NCI-H1436 (cell line): ENCODE measurements at places on chromosomes 6 and 20.

DNA sequence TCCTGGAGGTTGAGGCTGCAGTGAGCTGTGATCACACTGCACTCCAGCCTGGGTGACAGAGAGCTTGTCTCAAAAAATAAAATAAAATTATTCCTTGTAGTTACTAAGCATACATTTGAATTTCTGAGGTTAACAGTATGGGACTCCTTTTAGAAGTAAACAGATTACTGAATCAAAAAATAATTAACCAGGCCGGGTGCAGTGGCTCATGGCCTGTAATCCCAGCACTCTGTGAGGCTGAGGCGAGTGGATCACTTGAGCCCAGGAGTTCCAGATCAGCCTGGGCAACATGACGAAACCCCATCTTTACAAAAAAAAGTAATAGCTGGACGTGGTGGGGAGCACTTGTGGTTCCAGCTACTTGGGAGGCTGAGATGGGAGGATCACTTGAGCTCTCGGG lies 22.1 kb upstream of the EEF1A1 start:
- DNase-seq: no peak

- DNase-seq: peak; percentile 15
Measured at GRCh38 chr20:53679597-53680309, 86.1 kb upstream of the ZNF217 start.

GRCh38 chr20:3461911-3462677 lies 8.7 kb upstream of the ATRN start:
- no peak for DNase-seq

GRCh38 chr6:33732817-33733708 lies 13.6 kb downstream of the IP6K3 start:
- no peak for DNase-seq

- DNase-seq: peak; percentile 23
Measured at GRCh38 chr6:20954315-20954714, 420.1 kb downstream of the CDKAL1 start.

DNA sequence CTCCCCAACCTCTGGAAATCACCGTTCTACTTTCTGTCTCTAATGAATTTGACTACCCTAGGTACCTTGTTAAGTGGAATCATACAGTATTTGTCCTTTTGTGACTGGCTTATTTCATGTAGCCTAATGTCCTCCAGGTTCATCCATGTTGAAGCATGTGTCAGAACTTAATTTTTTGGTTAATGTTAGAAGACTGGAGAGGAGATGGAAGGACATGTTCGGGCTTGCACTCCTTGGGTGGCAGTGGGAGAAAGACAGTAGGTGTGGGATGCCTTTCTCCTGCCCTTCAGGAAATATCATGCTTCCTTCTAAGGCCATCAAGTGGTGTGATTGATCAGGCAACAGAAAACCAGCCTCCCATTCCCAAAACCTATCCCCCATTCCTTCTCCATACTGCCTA lies 61.1 kb upstream of the RNF144B start:
- no peak for DNase-seq

- DNase-seq: no peak
Measured at GRCh38 chr20:22460231-22460630, 124.1 kb downstream of the FOXA2 start.

DNA sequence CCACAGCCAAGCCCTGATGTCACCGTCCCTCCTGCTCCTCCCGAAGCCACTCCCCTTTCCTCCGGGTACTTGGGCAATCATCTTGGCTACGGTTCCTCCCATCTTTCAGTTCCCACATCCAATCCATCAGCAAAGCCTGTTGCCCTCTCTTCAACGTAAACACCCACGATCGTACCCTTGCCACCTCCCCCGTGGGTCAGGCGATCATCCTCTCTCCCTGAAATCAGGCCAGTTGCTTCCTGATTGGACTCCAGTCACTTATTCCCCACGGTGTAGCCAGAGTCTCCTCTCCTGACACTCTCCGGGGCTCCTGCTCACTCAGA lies 44.5 kb downstream of the SULF2 start:
- DNase-seq: no peak

DNA sequence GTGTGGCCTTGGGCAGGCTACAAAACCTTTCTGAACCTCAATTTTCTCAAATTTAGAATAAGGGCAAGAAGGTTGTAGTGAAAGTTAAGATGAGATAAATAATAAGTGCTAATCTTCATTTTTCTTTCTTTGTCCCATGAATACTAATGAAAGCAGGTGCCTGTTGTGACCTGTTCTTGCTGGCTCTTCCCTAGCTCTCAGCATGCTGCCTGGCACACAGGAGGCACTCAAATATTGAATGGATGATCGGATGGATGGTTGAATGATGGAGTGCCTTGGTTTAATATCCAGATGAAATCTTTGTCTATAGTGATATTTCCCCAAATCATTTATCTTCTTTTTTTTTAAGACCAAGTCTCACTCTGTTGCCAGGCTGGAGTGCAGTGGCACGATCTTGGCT lies 15.0 kb downstream of the PBOV1 start:
- no peak for DNase-seq

DNA sequence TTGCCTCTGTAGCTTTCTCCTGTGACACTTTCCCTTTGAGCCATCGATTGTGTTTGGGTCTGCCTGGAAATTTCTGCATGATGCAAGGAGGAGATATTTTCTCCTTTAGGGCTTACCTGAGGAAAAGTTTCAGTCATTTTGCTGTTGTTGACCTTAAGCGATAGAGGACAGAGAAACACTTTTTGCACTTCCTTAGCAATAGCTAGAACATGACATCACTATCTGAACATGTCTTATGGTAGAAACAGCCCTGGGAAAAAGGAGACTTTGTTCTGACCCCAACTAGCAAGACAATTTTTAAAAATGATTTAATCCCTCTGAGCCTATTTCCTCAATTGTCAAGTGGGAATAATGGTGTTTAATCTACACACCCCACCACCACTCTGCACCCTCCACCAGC lies 9.7 kb upstream of the FILIP1 start:
- DNase-seq: no peak

- DNase-seq: no peak
Measured at GRCh38 chr6:128598571-128598970, 78.2 kb upstream of the PTPRK start.

- no peak for DNase-seq
Measured at GRCh38 chr20:11473983-11474382, 443.7 kb upstream of the BTBD3 start.

GRCh38 chr6:107495196-107495643 lies 5.3 kb downstream of the SOBP start:
- DNase-seq: no peak

DNA sequence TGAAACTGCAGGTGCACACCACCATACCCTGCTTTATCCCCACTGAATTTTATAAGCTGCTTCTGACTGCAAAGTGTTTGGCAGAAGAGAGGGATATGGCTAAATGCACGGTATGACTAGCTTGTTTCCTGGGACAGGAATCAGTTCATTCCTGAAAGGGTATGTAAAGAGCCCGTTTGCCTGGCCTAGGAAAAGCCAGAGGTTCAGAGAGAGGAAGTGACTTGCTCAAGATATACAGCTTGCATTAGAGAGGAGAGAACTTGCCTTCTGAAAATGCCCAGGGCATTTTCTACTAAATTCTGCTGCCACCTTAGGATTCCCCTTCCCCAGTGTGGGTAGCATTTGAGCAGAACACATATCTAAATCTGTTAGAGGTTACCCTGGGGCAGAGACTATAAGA lies 683 bp upstream of the GCNT2 start:
- DNase-seq: no peak

DNA sequence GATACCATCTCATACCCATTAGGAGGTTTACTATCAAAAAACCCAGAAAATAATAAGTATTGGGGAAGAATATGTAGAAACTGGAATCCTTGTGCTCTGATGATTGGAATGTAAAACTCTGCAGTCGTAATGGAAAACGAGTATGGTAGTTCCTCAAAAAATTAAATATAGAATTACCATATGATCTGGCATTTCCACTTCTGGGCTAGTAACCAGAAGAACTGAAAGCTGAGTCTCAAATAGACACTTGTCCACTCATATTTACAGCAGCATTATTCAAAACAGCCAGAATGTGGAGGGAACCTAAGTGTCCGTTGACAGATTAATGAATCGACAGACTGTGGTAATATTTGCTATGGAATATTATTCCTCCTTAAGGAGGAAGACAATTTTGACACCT lies 44.3 kb downstream of the FOXC1 start:
- DNase-seq: no peak

DNA sequence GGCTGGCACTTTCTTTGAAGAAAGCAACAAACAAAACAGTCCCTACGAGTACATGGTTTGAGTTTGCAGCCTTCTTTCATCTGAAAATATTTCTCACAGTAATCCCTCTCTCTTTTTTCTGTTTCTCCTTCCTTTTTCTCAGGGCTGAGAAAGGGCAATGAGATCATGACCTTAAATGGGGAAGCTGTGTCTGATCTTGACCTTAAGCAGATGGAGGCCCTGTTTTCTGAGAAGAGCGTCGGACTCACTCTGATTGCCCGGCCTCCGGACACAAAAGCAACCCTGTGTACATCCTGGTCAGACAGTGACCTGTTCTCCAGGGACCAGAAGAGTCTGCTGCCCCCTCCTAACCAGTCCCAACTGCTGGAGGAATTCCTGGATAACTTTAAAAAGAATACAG lies 80.7 kb upstream of the CLDN20 start:
- DNase-seq: no peak

DNA sequence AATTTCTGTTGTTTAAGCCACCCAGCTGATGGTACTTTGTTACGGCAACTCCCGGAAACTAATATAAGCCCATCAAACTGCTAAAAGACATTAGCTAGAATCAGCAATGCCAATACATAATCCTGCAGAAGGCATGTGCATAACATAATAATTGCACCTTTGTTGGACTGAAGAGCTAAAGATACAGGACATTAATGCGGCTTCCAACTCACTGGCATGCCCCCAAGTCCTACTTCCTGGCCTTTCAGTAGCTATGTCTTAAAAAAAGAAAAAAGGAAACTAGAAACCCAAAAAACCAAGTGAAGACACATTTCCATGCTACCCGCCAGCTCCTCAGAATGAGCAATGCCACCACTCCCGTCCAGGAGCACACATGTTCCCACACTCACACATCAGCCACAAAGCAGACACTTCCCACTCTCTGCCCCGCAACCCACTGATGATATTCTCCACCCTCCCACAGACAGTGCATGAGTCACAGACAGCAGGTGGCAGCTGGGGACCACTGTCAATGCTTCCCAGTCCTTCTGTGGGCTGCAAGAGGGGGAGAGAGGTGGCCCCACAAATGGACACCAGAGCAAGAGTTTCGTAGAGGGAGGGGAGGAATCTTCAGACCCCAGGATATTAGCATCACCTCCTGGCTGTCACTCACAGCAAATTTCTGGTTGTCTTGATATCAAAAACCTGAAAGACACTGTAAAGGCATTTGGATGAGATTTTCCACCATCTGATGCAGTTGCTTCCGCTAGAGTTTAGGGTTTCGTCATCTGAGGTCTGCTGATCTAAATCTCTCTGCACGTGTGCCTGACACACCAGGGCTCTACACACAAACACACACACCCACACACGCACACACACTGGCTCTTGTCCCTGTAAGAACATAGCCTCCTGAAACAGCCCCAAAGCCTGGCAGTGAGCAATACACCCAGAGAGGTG lies 32.8 kb downstream of the GFOD1 start:
- DNase-seq: no peak

DNA sequence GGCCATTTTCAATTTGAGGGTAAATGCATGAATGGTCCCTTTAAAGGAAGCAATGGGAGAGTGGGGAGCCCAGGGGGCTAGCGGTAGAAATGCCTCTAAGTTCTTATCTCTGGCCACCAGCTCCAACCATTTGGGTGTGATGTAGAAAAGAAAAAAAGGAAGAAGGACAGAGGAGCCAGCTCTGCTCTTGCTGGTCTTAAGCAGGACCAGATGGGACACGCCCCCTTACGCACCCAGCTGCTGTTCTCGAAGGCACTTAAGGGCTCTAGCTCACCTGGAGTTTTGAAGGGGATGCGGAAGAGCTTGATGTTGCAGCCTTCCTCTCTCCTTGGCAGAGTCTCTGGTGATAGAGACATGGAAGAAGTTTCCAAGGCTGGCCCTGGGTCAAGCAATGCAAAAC lies 59.5 kb upstream of the RNF144B start:
- peak; percentile 1 for DNase-seq

- DNase-seq: no peak
Measured at GRCh38 chr20:63530788-63531160, 6.4 kb downstream of the PTK6 start.

- no peak for DNase-seq
Measured at GRCh38 chr6:37580176-37580955, 80.7 kb upstream of the CCDC167 start.

GRCh38 chr20:10065154-10065833 lies 30.5 kb downstream of the ANKEF1 start:
- no peak for DNase-seq

DNA sequence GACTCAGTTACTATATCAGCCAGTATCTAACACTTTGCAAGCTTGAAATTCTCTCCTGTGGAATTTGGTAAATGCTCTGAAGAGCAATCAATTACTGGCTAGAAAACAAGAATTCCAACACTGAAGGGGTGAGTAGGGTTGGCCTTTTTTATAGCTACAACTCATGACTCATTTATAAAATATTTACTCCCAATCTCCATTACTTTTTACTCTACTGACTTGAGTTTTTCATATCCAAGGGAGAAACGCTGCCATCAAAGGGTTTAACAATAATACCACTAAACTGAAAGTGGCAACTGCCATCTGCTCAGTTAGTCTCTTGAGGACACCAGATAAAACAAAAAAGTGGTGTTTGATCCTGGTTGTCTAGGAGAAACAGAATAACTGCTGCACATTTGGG lies 203.1 kb downstream of the UBE3D start:
- DNase-seq: no peak

- DNase-seq: no peak
Measured at GRCh38 chr6:132190097-132190814, 211.0 kb downstream of the MOXD1 start.

DNA sequence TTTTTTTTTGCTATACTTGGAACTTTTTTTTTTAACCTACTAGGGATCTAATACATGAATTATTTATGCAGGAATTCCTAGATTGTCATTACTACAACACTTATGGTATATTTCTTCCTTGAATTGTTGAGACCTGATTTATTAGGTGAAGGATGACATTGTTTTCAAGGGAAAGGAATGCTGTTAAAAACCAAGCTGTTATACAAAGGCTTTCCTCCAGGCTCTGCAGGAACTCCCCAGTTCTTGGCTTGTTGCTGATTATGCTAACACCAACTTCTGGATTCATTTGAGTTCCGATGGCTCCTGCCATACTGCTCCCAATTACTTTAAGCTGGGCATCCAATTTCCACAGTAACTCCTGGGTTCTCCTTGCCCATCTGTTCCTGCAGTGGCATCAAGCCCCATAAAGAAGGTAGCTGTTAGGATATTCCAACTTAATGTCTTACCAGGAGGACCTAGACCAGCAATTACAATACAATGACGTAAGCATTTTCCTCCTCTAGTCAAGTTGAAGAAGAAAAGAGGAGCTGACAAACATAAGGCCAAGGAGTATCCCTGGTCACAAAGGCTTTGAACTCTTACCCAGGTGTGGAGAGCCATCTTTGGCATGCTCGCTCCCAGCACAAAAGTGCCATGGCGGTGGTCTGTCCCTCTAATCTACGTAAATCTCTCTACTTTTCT lies 215.9 kb upstream of the AGPAT4 start:
- DNase-seq: no peak

GRCh38 chr6:23591761-23592160 lies 534.3 kb upstream of the NRSN1 start:
- DNase-seq: no peak
